ENCODE measurements at places on chromosomes 13 and 19.

- no peak for DNase-seq
Observed at GRCh38 chr13:105817498-105817897, 718.0 kb downstream of the EFNB2 start.

DNA sequence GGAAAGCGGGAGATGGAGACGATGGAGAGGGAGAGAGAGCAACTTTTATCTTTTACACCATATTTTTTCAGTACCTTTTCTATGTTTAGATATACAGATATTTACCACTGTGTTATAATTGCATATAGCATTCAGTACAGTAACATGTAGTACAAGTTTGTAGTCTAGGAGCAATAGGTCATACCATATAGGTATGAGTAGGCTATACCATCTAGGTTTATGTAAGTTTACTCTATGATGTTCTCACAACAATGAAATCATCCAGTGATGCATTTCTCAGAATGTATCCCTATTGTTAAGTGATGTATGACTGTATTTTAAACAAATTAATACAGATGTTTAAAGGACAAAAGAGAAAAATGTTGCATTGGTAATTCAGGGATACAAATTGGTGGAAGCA, 136.1 kb downstream of the PDS5B start:
- DNase-seq, result no peak

DNA sequence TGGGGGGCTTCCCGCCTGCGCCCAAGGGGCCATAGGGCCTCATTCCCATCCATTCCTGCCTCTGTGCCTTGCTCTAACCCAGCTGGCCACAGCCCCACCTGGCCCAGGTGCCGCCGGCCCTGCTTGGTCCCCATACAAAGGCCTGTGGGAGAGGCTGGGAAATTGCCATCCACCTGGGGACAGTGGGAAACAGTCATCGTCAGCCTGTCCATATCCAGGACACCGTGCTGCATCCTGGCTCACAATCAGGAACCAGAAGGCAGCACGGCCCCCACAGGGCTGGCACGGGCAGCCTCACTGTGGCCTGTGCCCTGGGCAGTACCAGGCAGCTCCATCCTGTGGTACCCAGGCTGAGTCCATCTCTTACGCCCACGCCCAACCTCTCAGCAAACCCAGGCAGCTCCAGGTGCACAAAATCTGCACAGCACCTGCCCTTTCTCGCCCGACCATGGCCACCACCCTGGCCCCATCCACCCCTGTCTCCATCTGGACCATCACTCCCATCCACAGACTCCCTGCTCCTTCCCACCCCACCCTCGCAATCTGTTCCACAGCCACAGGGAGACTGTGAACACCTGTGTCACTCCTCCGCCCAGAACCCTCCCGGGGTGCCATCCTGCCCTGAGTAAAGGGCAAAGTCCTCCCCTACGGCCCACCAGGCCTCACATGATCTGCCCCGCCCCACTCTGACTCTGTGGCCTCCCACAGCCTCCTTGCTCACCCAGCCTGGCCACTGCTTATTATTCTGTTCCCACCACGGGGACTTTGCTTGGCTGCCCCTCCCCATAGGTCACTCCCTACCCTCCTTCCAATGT, 21.1 kb upstream of the FBXO27 start:
- DNase-seq, result no peak

DNA sequence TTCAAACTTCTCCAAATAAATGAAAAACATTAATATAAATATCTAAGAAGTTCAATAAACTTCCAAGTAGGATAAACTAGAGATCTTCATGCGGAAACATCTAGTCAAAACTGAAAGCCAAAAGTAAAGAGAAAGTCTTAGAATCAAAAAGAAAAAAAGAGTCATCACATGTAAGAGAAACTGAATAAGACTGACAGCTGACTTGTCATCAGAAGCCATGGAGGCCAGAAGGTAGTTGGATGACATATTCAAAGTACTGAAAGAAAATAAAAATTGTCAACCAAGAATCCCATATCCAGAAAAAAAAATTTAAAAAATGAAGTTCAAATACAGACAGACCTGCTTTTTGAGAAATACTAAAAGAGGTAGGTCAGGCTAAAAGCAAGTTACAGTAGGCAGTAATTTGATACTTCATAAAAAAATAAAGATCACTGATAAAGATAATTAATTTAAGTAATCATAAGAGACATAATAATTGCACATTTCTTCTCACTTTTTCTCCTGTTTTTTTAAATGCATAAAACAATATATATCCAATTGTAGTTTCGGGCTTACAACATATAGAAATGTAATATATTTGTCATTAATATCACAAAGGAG, 327.6 kb upstream of the PCDH9 start:
- no peak for DNase-seq

DNA sequence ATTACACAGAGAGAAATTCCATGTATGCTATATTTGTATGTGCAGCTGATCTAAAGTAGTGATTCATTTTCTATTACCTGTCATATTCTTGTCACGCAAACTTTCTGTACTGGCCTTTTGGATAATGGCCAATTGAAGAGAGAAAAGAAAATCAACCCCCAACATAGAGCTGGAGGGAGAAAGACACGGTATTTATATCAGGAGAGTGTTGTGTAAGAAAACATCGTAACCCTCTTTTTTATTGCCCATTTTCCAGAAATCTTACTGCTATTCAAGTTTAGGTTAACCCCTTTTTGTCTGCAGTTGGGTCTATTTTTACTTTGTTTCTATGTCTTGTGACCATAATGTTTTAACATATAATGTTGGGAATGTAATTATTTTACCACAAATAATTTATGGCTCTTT, 27.9 kb downstream of the DGKH start:
- DNase-seq, result no peak

- no peak for DNase-seq
Observed at GRCh38 chr13:47317356-47317755, 420.5 kb upstream of the HTR2A start.

DNA sequence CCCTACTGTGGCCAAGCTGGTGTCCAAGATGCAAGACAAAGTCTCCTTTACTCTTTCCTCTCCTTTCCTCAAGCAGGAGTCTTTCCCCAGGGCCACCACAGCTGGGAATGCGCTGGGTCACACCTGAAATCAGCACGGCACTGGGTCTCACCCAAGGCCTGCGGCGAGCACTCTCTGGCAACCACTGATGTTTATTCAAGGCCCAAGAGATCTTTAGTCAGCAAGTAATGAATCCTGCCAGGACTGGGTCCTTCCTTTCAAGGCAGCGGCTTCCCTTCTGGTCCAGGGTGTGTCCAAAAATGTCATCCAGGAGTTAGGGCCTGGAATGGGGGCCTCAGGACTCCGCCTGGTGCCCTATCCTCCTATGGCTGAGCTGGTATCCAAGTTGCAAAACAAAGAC, 24.1 kb downstream of the BLOC1S3 start:
- no peak for DNase-seq

GRCh38 chr19:49555600-49556411, 24.6 kb downstream of the NOSIP start:
- DNase-seq, result peak; percentile 83

DNA sequence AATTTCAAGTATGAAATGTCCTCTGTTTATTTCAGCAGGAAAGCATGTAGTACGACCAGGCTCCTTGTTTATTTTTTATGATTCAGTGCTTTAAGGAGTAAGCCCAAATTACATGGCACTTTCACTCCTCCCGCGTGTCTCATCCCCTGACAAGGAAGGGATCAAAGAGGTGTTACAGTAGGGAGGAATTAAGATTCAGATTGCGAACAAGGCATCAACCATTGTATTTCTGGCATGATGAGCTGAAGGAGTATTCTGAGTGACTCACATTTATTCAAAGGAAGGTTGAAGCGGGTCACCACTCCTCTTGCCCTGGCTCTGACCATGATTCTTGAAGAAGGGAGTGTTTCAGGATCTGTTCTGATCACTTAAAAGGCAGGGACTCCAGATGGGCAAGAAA, 46.1 kb upstream of the CNMD start:
- no peak for DNase-seq

DNA sequence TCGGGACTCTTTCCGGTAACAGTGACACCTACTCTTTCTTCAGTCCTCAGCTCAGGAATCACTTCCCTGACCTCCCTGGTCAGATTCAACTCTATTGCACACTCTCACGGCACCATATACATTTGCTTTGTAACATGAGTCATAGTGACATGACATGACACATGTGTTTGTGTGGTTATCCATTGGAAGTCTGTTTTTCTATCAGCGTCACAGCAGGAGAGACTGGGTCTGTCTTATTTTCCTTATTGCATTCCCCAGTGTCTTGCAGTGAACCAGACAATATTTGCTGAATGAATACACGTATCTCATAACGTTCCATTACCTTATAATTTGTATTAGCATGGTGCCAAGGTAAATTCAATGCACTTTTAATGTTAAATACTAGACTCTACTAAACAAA, 102.0 kb downstream of the DCLK1 start:
- DNase-seq, result no peak

DNA sequence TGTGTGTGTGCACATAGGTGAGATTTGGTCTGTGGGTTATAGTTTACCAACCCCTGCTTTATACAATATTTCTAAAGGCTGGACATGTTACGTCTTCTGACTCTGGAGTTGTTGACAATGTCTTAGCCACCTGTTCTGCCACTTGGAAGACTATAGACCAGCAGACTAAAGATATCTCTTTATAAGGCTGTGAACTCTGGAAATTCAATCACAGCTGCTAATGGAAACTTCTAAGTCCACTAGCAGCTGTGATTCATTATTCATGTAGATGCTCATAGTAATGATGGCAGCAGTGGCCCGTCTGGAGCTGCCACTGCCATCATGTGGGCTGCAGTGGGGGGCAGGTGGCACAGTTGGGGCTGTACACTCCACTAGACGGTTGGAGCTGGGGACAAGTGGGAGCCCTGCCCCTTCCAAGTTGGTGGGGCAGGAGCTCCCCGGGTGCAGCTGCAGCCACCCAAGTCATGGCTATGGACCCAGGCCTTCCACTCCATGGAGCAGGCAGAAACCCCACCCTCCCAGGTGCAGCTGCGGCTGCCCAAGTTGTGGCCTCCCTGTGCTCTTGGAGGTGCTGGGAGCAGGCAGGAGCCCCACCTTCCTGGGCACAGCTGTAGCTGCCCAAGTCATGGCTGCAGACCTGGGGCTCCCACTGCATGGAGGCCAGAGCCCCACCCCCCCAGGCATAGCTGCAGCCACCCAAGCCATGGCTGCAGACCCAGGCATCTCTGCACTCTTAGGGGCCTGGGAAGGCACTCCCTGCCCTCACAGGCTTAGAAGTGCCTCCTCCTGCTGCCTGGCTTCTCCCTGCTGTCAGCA, 8.8 kb downstream of the IGFL4 start:
- DNase-seq, result no peak

DNA sequence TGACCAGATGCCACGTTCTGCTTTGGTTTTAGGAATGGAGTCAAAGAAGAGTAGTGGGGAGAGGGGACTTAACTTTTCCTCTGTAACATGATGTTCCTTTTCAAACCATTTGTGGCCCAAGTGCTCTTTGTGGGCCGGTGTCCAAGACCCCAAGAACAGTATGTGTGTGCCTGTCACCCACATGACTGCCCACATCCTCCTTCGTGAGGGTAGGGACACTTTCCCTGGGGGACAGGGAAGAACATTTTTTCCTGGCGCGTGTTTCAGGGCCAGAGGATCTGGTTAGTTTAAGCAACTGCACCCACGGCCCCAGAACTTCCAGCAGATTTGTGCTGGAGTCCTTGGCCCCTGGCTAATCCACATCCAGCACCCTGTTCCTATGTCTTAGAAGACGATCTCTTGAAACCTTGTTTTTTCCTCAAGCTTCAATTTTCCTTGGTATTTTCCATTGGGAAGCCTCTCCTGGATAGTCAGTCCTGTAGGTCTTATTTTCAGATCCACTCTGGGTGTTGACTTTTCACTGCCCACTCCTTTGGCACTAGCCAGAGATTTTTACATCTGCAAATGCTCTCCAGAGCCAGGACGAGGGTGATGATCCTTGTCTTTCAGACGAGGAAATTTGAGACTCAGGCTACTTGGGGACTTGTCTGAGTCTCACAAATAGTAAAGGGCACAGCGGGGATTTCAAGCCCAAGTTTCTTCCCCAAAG, 10.8 kb upstream of the CCDC97 start:
- no peak for DNase-seq

DNA sequence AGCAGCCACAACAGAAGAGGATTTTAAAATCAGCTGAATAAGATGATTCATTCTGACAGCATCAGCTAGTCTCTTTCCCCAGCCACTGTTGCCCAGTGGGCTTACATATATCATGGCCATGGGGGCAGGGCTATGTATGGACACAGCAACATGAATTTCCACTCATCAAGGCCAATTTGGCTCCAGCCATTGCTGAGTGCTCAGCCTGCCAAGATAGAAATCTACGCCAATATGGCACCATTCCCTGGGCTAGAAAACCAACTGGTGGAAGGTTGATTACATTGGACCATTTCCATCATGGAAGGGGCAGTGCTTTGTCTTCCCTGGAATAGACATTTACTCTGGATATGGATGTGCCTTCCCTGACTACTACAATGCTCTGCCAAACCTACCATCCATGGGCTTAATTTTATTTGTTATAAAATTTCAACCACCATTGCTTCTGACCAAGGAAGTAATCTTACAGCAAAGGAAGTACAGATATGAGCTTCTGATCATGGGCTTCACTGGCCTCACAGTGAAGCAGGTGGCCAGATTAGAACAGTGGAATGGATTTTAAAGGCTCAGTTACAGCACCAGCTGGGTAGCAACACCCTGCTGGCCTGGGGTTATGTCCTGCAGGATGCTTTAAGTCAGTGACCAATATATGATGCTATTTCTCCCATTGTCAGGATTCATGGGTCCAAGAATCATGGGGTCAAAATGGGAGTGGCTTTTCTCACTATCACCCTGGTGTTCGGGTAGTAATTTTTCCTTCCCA, 9.8 kb upstream of the ALOX5AP start:
- no peak for DNase-seq

GRCh38 chr13:98535501-98536354, 41.2 kb downstream of the STK24 start:
- no peak for DNase-seq

DNA sequence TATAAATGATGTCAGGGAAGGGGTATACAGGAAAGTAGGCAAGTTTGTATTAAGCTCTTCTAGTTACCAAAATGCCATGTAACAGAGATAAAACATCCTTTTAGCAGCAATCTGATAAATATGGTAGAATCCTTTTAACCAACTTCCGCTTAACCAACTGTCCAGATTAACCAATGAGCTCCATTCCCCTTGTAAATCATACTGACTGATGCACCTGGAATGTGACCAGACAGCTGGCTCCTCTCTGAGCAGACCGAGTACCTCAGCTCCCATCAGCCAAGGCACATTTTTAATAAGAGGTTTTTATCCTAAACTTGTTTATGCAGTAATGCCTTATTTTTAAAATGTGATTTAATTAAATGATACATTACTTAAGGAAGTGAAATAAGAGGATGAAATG, 66.4 kb downstream of the KLF12 start:
- no peak for DNase-seq

- DNase-seq, result peak; percentile 73
Observed at GRCh38 chr19:51123381-51123800, 1.3 kb upstream of the SIGLEC9 start.
